ENCODE measurements at places on chromosomes 2 and 18. TPM values are rescaled to one million over a fixed set of nuclear protein-coding genes. Genes with fewer than 3 reads are reported as not detected.

VSNL1 gene
- total RNA-seq, result 9.9 TPM

CD207 gene
- not detected for total RNA-seq

RUFY4 gene
- total RNA-seq, result 0.44 TPM

CWC22 gene
- total RNA-seq, result 43.4 TPM

ITPRIPL1 gene
- 16.3 TPM for total RNA-seq

C2orf81 gene
- 2.4 TPM for total RNA-seq

IL1F10 gene
- total RNA-seq, result not detected

XIRP2 gene
- not detected for total RNA-seq

SERPINB12 gene
- total RNA-seq, result not detected

- no peaks in the 10 kb centered on the region for H3K4me1 ChIP-seq
- DNase-seq, result no peak
- H3K36me3 ChIP-seq, result no peaks in the 10 kb centered on the region
- no peak overlapping the region for H3K27ac ChIP-seq
- no peak overlapping the region for H3K4me3 ChIP-seq
These were observed 139.9 kb upstream of the ZEB2 start for GRCh38 chr2:144659731-144660275.

- H3K36me3 ChIP-seq, result no peaks in the 10 kb centered on the region
- H3K27me3 ChIP-seq, result no peaks in the 10 kb centered on the region
- H3K27ac ChIP-seq, result no peak overlapping the region
- DNase-seq, result no peak
- H3K4me3 ChIP-seq, result no peak overlapping the region
These were observed 21.5 kb downstream of the SOWAHC start for GRCh38 chr2:109635426-109636304.

DNA sequence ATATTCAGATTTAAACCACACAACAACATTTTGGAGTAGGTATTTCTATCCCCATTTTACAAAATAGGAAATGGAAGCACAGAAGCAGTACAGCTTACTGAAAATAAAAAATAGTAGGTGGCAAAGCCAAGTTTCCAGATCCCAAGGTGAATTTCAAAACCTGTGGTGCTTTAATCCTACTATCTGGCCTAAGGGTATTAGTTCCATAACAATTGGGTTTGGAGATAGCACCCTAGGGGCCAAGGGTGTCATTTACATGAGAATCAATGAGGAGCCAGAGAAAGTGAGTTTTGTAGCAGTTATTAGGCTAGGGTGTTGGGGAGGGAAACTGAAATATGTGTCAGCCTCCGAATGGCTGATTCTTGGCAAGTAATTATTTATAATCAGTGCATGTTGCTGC lies 24.9 kb downstream of the OSBPL6 start:
- H3K4me1 ChIP-seq, result peaks cover 6% of the 10 kb centered on the region
- no peak overlapping the region for H3K27ac ChIP-seq
- peak overlapping the region; percentile 16 for H3K4me3 ChIP-seq
- DNase-seq, result peak; percentile 38
- peaks cover 12% of the 10 kb centered on the region for H3K27me3 ChIP-seq
- peaks cover 2% of the 10 kb centered on the region for H3K36me3 ChIP-seq

- DNase-seq, result no peak
- no peak overlapping the region for H3K27ac ChIP-seq
- no peaks in the 10 kb centered on the region for H3K36me3 ChIP-seq
- H3K4me1 ChIP-seq, result peaks cover 8% of the 10 kb centered on the region
- no peaks in the 10 kb centered on the region for H3K27me3 ChIP-seq
- peak overlapping the region; percentile 45 for H3K4me3 ChIP-seq
These were observed 130.9 kb upstream of the ITGA6 start for GRCh38 chr2:172296267-172297046.

- no peaks in the 10 kb centered on the region for H3K27me3 ChIP-seq
- no peak for DNase-seq
- H3K27ac ChIP-seq, result no peak overlapping the region
- no peaks in the 10 kb centered on the region for H3K36me3 ChIP-seq
- no peak overlapping the region for H3K4me3 ChIP-seq
- no peaks in the 10 kb centered on the region for H3K4me1 ChIP-seq
These were observed 479.7 kb upstream of the RAB6C start for GRCh38 chr2:129499747-129500146.

- no peak for DNase-seq
- no peaks in the 10 kb centered on the region for H3K27me3 ChIP-seq
- H3K27ac ChIP-seq, result no peak overlapping the region
- H3K36me3 ChIP-seq, result peaks cover 4% of the 10 kb centered on the region
These were observed 460.1 kb downstream of the NR4A2 start for GRCh38 chr2:155872396-155872795.

DNA sequence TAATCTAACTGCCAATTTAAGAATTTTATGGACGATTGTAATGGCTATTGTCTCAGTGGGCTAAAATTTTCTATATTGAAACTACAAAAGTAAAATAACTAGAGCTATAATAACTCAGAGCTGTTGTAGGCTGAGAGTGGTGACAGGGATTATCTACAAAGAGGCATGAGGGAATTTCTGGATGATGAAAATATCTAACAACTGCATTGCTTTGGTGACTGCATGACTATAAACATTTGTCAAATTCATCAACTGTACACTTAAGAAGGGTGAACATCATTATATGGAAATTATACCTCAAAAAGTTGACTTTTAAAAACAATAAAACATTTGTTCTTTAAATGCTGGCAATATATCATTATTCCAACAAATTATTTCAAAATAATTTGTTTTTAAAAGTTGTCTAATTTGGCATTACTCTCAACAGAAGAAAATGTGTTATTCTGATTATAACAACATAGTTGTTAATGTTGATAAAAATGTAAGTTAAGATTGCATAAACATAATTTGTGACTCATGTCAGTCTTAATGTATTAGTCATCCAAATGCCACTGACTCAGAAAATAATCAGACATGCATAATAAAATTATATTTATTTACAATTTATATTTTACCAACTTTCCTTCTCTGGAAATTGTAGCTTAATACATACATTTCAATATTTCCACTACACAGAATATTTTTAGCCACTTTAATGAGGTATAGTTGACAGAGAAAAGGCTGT lies 865.1 kb upstream of the VRK2 start:
- H3K27me3 ChIP-seq, result no peaks in the 10 kb centered on the region
- DNase-seq, result no peak
- H3K4me1 ChIP-seq, result no peaks in the 10 kb centered on the region
- no peak overlapping the region for H3K27ac ChIP-seq
- no peak overlapping the region for H3K4me3 ChIP-seq
- H3K36me3 ChIP-seq, result no peaks in the 10 kb centered on the region

- no peaks in the 10 kb centered on the region for H3K36me3 ChIP-seq
- H3K27me3 ChIP-seq, result no peaks in the 10 kb centered on the region
- 0 out of 2 replicates have a peak, but pooled peaks cover 2% of the 10 kb centered on the region for H3K4me1 ChIP-seq
- no peak overlapping the region for H3K4me3 ChIP-seq
- DNase-seq, result no peak
These were observed 511.0 kb upstream of the CDH7 start for GRCh38 chr18:65239787-65240186.

DNA sequence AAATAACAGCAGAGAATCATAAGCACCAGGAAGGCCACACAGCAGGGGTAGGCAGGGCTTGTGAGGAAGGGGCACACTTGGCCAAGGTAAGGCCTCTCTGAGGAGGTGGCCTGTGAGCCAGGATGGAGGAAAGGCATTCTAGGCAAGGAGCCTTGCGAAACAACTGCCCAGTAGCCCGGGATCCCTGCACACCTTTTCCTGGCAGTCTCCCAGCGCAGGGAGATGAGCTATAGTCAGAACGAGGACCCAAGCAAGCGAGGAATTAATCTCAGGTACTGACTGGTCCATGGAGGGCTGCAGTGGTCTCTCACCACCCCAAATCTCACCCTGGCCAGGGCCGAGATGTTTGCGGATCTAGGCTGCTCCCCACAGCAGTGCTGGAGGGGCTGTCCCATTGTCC lies 64.9 kb upstream of the STPG4 start:
- H3K27me3 ChIP-seq, result no peaks in the 10 kb centered on the region
- H3K4me3 ChIP-seq, result no peak overlapping the region
- H3K4me1 ChIP-seq, result no peaks in the 10 kb centered on the region
- no peaks in the 10 kb centered on the region for H3K36me3 ChIP-seq
- H3K27ac ChIP-seq, result no peak overlapping the region
- DNase-seq, result no peak

- H3K4me3 ChIP-seq, result no peak overlapping the region
- H3K36me3 ChIP-seq, result no peaks in the 10 kb centered on the region
- no peaks in the 10 kb centered on the region for H3K27me3 ChIP-seq
- no peak for DNase-seq
These were observed 70.9 kb upstream of the RNF152 start for GRCh38 chr18:61963705-61964104.

Data from H9 (cell line).